ENCODE measurements at places on chromosomes 12 and 14.

DNA sequence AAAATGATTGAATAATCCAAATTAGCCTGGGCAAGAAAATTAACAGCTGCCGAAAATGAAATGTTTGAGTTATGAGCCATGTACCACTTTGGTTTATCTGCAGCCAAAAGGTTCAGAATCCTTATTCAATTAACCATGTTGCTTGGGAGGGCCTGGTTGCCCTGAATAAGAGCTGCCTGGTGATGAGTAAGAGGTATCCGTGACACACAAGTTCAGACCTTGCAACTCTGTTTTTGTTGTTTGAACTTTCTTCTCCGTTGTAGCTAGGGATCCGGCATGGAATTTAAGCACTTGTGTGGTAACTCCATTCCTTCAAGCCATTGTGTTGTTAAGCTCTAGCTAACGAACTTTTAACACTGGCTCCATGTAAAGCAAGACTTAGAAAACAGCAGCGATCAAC, 35.7 kb downstream of the FOXA1 start:
- H3K4me1 ChIP-seq, result no peaks in the 10 kb centered on the region
- no peak for DNase-seq
- H3K36me3 ChIP-seq, result no peaks in the 10 kb centered on the region
- no peak overlapping the region for H3K27ac ChIP-seq
- no peaks in the 10 kb centered on the region for H3K27me3 ChIP-seq

DNA sequence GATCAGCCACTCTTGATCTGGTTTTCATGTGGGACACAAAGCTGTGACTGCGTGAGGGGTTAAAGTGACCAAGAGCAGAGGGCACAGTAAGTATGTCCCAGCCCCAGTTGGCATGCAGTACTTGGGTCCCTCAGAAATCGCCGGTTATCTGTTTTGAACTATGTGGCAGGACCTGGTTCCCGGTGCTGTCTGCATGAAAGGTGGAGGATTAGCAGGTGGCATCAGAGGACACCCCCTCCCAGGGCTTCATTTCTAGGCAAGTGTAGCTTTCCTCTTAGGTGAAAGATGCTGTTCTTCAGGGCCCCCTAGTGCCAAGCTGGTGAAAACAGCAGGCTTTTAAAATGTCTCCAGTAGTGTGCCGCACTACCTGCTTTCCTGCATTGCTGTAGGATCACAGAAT, 57.1 kb downstream of the ATG14 start:
- no peaks in the 10 kb centered on the region for H3K4me1 ChIP-seq
- H3K27ac ChIP-seq, result no peak overlapping the region
- H3K36me3 ChIP-seq, result peaks cover 33% of the 10 kb centered on the region
- DNase-seq, result peak; percentile 63
- H3K27me3 ChIP-seq, result no peaks in the 10 kb centered on the region

DNA sequence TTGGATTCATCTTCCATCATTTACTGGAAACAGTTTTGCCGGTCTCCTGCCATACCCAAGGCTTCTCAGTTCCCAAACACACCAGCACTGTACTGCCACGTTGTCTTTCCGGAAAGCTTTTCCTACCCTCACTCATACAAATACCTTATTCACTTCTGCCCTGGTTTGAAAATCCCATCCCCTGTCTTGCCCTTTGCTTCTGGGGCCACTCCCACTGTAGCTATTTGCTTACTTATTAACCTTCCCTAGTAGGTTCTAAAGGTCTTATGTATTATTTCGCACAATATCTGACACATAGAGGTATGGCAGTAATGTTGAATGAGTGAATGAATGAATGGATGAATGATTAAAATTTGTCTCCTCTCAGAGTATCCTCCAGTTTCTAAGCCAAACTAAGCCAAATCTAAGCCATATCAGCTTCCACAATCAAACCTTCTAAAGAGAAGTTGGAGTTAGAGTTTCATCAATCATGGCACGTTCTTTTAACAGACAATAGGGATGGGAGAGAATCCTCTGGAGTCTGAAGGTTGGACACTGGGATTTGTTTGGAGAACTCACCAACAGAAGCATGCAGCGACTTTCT, 18.6 kb downstream of the TSPAN8 start:
- H3K4me3 ChIP-seq, result no peak overlapping the region
- DNase-seq, result no peak
- no peaks in the 10 kb centered on the region for H3K36me3 ChIP-seq
- H3K27me3 ChIP-seq, result no peaks in the 10 kb centered on the region
- no peaks in the 10 kb centered on the region for H3K4me1 ChIP-seq

- no peak overlapping the region for H3K27ac ChIP-seq
- no peaks in the 10 kb centered on the region for H3K4me1 ChIP-seq
- no peaks in the 10 kb centered on the region for H3K36me3 ChIP-seq
- DNase-seq, result no peak
These were observed 727.6 kb upstream of the TMEM132C start for GRCh38 chr12:127539226-127539858.

DNA sequence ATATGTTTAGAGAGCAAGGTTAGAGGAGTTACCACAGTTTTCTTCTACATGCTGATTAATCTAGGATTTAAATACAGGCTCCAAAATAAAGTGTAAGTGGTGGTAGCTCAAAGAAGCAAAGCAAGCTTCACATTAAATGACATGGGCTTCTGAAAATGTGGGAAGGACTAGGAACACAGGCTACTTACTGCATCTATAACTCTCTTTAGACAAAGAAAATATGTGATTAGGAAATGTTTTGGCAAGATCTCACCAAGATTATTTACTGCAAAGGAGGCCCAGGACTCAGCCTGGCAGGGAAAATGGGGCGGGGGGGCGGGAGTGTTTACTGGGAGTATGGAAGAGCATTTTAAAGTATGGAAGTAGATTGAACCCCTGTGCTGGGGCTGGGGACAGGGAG, 39.4 kb downstream of the ETV6 start:
- no peak overlapping the region for H3K4me3 ChIP-seq
- no peaks in the 10 kb centered on the region for H3K36me3 ChIP-seq
- DNase-seq, result no peak
- peaks cover 3% of the 10 kb centered on the region for H3K4me1 ChIP-seq
- H3K27ac ChIP-seq, result no peak overlapping the region

DNA sequence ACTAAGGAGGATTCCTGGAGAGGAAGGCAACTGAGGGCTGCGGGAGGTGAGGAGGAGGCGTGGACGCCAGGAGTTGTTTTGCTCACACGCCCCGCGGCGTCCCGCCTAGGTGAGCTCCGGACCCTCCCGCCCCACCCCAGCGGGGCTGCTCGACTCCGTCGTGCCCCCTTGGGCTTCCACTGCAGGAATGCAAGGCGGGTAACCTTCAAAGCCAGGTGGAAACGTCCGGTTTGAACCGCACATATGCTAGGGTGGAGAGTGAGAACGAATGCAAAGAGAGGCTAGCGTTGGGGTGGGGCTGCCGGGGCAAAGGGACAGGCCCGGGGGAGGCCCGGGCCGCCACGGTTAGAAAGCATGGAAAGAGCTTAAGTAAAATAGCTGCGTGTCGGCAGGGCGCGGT, 5.4 kb upstream of the DPPA3 start:
- no peak overlapping the region for H3K27ac ChIP-seq
- H3K36me3 ChIP-seq, result no peaks in the 10 kb centered on the region
- H3K4me3 ChIP-seq, result no peak overlapping the region
- no peaks in the 10 kb centered on the region for H3K4me1 ChIP-seq
- H3K27me3 ChIP-seq, result no peaks in the 10 kb centered on the region
- DNase-seq, result no peak

GRCh38 chr12:62717643-62718042, 217.3 kb downstream of the PPM1H start:
- H3K4me1 ChIP-seq, result peaks cover 54% of the 10 kb centered on the region
- no peak overlapping the region for H3K27ac ChIP-seq
- H3K4me3 ChIP-seq, result no peak overlapping the region
- H3K27me3 ChIP-seq, result no peaks in the 10 kb centered on the region

All from muscle of leg (tissue), 16 donors.